ENCODE measurements at places on chromosomes 5 and 9. TPM values are rescaled to one million over a fixed set of nuclear protein-coding genes. Genes with fewer than 3 reads are reported as not detected.

The DIPK1B gene
- 8.9 TPM for total RNA-seq

The ROR2 gene
- 1.9 TPM for total RNA-seq

The GABRB2 gene
- not detected for total RNA-seq

The SEMA4D gene
- 6.4 TPM for total RNA-seq

The MYORG gene
- 4.5 TPM for total RNA-seq

The GNA14 gene
- total RNA-seq = not detected

The UBLCP1 gene
- total RNA-seq = 33.8 TPM

The SH3RF2 gene
- 3.1 TPM for total RNA-seq

The FAM78A gene
- 0.40 TPM for total RNA-seq

The SPINK6 gene
- total RNA-seq = 0.53 TPM

The ATP10B gene
- total RNA-seq = not detected

The GALNT12 gene
- total RNA-seq = 3.7 TPM

The POLK gene
- 9.2 TPM for total RNA-seq

The SNX18 gene
- total RNA-seq = 7.3 TPM

The GRIN3A gene
- total RNA-seq = not detected

The PRRC1 gene
- 49.3 TPM for total RNA-seq

The WNT8A gene
- total RNA-seq = not detected

The STK32A gene
- total RNA-seq = 0.33 TPM

The POC5 gene
- total RNA-seq = 13.6 TPM

The DRD1 gene
- total RNA-seq = 0.77 TPM

The BRD9 gene
- 35.0 TPM for total RNA-seq

The FOXD4L3 gene
- total RNA-seq = not detected

The MRRF gene
- 71.1 TPM for total RNA-seq

The TTC16 gene
- total RNA-seq = not detected

The RPS23 gene
- 5,132 TPM for total RNA-seq

The FST gene
- total RNA-seq = 15.6 TPM

The SHC3 gene
- total RNA-seq = 0.38 TPM

The TOMM5 gene
- 329 TPM for total RNA-seq

The BARX1 gene
- total RNA-seq = 10.8 TPM

The HMCN2 gene
- total RNA-seq = 0.09 TPM

The ENTPD8 gene
- 0.13 TPM for total RNA-seq

The TTC23L gene
- total RNA-seq = 0.28 TPM

The ANXA2R gene
- total RNA-seq = 2.5 TPM

The SNX24 gene
- total RNA-seq = 23.9 TPM
